ENCODE measurements at places on chromosomes 4 and X.
A peak's percentile ranks its signal among the peaks of the same experiment; 100 is the strongest.

- DNase-seq, result no peak
Measured at GRCh38 chr4:185862340-185862739, 50.3 kb upstream of the SORBS2 start.

- no peak for DNase-seq
Measured at GRCh38 chr4:107950746-107951540, 19.6 kb downstream of the CYP2U1 start.

DNA sequence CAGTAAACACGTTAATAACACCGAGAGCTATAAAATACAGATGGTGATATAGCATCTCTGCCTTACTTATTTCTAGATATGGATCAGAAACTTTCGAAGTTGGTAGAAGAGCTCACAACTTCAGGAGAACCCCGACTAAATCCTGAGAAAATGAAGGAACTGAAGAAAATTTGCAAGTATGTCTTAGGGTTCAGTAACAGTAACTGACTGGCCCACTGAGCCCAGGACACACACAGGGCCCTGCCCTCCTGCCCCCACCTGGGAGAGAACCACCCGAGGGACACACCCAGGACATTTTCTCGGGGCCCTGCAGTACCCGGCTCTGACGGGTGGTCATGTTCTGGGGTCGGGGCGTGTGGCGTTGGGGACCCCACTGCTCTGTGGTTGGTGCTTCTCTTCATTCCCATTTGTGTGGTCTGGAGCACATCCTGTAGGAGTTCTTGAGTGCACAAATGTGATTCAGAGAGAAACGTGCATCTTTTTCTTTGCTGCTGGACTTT is 1.1 kb downstream of the UVSSA start:
- DNase-seq, result no peak

DNA sequence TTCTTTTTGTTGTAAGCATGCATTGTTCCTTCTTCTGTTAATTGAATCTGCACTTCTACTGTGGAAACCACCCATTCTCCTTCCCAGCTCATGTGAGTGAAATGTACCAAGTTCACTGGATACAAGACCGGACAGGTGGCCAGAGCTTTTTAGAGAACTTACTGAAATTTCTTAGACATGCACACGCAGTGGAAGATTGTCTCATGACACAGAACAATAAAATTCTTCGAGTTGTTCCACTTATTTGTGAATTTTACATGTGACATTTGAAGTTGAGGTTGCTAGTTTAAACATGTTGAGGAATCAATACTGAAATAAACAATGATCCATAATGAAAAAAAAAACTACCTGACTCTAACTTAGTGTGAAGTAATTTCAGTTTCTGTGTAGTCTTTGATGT is 568.0 kb downstream of the TECRL start:
- no peak for DNase-seq

GRCh38 chr4:11072463-11072862 is 356.2 kb downstream of the HS3ST1 start:
- DNase-seq, result no peak

DNA sequence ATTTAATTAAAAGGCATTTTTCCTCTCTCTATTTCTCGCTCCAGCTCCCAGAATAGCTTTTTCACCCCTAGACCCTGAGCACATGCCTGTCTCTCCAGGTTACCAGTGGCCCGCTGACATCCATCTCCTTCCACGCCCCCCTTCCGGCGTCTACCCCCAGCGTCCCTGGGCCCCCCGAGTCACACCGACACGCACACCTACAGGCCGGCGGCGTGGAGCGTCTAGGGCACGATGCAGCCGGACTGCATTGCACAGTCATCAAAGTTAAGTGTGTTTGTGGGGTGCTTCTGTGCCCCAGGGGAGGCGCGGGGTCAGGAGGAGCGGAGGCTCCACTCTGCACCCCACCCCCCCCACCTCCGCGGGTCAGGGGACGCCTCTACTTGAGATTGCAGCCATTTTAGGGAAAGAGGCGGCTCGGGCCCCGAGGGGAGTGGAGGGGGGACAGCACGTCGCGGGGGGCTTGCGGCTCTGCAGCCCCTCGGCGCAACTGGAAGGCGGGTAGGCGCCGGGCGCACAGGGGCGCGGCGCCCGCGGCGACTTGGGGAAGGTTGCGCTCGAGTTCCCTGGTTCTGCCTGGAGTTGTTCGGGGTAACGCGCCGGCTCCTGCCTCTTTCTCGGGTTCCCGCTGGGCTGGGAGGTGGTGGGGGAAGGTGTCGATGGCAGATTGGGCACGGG is 112.7 kb downstream of the DHX15 start:
- no peak for DNase-seq

GRCh38 chrX:13220916-13221315 is 98.9 kb downstream of the ATXN3L start:
- DNase-seq, result no peak

GRCh38 chr4:81756973-81757372 is 285.3 kb upstream of the RASGEF1B start:
- DNase-seq, result no peak

GRCh38 chrX:53684415-53685192 is 1.9 kb downstream of the HUWE1 start:
- DNase-seq, result no peak

DNA sequence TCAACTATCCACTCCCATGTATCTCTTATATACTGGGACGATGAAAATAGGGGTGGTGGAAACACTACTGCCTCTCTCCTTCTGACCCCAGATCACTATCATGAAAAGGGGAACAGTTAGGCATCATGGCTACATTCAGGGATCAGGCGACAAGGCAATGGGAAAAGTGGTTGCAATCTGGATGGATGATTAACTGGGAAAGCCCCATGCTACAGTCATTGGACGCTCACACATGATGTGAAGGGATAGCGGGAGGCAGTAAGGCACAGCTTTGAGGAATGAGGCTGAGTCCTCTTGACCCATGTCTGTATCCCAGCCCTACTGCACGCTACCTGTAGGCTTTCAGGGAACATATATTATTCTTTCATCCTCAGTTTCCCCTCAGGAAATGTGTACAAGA is 10.2 kb downstream of the GASK1B start:
- DNase-seq, result no peak

DNA sequence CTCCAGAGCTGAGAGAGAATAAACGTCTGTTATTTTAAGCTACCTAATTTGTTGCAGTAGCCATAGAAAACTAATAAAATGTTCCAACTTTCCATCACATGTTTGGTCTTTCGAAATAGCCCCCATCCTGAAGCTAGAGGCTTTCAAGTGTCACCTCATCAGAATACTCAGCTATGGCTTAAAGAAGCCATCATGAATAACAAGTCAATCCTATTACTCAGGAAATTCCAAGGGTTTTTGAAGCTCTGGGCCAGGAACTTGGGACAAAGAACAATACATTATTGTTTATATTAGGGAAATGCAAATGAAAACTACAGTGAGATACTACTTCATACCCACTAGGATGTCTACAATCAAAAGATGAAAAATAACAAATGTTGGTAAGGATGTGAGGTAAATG is 42.2 kb downstream of the TBCK start:
- no peak for DNase-seq

- DNase-seq, result no peak
Measured at GRCh38 chr4:113769744-113770143, 8.2 kb upstream of the CAMK2D start.

GRCh38 chr4:71296945-71297344 is 41.9 kb upstream of the SLC4A4 start:
- peak; percentile 62 for DNase-seq

GRCh38 chr4:118032691-118033090 is 1.6 kb upstream of the NDST3 start:
- no peak for DNase-seq

GRCh38 chrX:18793601-18794089 is 86.2 kb downstream of the PPEF1 start:
- peak; percentile 24 for DNase-seq

- DNase-seq, result no peak
Measured at GRCh38 chr4:86918539-86919072, 16.2 kb upstream of the AFF1 start.

DNA sequence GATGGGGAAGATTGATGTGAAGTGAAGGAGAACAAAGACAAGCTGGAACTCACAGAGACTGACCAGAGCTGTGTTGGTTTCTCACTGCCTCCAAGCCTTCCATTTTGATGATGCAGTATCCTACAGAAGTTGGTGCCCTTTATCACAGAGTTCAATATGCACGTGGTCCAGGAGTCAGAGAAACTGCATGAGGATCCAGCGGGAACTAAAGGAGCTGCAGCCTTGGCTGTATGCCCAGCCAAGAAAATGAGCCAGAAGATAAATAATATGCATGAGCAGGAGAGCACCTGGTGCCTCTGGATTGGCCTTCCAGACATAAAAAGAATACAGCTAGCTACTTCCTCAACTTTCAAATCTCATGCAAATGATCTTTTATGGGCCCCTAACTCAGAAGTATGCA is 44.3 kb upstream of the DCLK2 start:
- no peak for DNase-seq

DNA sequence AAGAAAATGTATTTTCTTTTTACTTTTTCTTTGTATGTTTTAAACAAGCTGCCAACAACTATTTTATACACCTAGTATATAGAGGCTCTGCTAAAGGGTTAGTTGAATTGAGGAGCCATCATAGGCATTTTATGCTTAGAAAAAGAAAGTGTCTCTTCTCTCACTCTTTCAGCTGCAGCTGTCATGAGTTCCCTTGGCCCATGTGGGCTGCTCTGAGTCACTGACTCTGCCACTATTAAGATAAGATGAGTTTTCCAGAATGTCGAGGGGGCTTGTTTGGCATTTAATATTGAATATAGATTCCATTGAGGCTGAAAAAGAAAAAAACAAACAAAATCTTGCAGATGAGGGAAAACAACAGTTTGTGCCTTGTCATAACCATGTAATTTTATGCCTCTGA is 126.0 kb upstream of the PAQR3 start:
- DNase-seq, result no peak

DNA sequence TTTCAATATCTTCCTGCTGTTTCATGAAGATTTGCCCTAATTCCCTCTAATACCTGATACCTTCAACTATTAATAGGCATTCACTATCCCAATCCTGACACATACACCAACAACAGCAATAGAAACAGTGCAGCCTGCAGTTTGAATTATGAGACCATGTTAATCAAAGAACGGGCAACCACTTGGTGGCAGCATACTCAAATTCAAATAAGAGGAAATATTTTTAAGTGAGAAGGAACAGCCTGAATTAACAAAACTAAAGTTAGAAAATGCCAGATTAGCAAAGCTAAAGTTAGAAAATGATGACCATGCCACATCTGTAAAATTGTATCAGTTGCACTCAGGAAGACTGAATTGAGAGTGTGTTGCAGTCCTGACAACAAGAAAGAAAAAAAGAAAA is 204.9 kb downstream of the SMARCA1 start:
- DNase-seq, result no peak

DNA sequence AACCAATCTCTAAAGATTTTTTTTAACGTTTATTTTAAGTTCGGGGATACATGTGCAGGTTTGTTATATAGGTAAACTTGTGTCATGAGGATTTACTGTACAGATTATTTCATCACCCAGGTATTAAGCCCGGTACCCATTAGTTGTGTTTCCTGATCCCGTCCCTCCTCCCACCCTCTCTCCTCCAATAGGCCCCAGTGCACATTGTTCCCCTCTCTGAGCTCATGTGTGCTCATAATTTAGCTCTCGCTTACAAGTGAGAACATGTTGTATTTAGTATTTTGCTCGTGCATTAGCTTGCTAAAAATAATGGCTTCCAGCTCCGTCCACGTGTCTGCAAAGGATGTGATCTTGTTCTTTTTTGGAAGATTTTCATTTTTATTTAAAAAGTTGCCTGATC is 2309.4 kb upstream of the AGA start:
- no peak for DNase-seq

GRCh38 chrX:124433186-124433585 is 86.8 kb downstream of the SH2D1A start:
- no peak for DNase-seq

- DNase-seq, result no peak
Measured at GRCh38 chrX:119228512-119229252, 7.4 kb upstream of the PGRMC1 start.

DNA sequence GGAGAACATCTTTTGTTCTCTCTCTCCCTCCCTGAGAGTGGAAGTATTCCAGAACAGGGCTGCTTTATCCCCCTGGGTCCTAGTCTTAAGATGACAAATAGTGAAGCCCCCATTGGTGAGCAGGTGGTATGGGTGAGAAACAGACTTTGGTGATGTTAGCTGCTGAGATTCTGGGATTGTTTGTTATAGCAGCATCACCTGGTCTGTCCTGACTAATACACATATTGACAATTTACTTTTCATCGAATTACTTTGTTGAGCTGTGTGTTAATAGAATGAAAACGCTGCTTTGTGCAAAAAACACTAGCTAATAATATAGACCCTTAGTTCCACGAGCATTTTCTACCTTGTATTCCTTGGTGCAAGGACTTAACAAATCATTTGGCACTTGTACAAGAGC is 133.5 kb downstream of the ASMT start:
- no peak for DNase-seq

DNA sequence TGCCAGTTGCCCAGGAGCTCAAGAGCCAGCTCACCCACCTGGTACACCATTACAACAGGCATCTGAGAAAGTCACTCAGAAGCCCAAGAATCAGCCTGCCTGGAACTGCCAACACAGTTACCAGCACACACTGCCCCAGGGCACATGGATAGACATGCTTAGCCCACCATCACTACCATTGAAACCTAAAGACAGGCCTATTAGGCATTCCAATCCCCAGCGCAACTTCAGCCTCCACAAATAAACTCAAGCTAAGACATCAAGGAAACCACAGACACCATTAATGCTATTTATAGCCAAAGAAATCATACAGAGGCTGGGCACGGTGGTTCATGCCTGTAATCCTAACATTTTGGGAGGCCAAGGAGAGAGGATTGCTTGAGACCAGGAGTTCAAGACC is 42.3 kb downstream of the ATRX start:
- no peak for DNase-seq

- no peak for DNase-seq
Measured at GRCh38 chr4:176611951-176612350, 180.8 kb downstream of the VEGFC start.

- no peak for DNase-seq
Measured at GRCh38 chr4:159117564-159117963, 14.7 kb downstream of the RAPGEF2 start.

GRCh38 chr4:89599026-89599425 is 237.9 kb downstream of the SNCA start:
- DNase-seq, result no peak

GRCh38 chr4:74800310-74800709 is 6.0 kb upstream of the BTC start:
- no peak for DNase-seq

DNA sequence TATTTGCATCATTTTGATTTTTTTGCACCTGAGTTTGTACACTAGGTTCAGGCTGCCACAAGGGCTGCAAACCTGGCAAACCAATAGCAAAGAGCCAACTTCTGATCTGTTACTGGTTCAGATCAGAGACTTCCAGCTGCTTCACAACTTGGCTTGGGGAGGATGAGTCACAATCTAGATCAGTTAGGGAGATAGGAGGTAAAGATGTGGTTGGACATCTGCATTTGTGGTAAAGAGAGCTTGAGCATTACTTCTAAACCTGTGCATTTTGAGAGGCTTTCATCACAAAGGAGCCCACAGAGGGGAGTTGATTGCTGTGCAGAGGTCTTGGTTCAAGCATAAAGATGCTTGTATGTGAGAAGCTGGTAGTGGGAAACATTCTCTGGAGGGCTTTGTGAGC is 34.5 kb downstream of the LINC00632 start:
- no peak for DNase-seq

- DNase-seq, result no peak
Measured at GRCh38 chr4:5469151-5469775, 239.1 kb downstream of the EVC2 start.

- no peak for DNase-seq
Measured at GRCh38 chr4:3361896-3362295, 69.1 kb downstream of the RGS12 start.
